ENCODE measurements at places on chromosomes 5 and 9.

DNA sequence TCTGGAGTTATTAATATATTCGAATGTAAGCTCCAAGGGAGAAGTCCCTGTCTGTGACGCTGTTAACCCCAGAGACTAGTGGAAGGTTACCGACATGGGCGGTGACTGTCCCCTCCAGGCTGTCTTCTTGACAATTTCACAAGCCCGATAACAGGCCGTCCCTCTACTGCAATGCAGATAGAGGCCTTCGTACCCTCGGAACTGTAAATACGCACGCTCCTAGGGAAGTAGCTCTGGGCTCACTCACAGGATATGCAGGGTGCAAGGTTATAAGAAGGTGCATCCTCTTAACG is 680 bp upstream of the RFK start:
- DNase-seq: no peak

- no peak for DNase-seq
These were observed 84.9 kb downstream of the ZNF608 start for GRCh38 chr5:124661317-124662141.

DNA sequence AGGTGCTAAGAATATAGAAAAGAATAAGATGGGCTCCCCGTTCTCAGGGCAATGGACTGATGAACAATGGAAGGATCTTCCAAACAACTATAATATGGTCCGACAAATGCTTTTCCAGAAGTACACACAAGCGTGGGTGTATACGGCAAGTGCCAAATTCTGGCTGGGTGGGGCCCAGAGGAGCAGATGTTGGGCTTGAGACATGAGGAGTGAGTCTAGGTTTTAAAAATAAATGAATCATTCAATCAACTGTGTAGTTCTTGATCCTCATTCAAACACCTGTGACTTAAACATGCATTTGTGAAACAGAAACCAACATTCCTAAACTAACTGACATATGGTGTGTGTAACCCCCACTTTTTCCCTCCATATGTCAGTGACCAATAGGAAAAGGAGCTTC is 47.9 kb downstream of the MFAP3 start:
- DNase-seq: no peak

DNA sequence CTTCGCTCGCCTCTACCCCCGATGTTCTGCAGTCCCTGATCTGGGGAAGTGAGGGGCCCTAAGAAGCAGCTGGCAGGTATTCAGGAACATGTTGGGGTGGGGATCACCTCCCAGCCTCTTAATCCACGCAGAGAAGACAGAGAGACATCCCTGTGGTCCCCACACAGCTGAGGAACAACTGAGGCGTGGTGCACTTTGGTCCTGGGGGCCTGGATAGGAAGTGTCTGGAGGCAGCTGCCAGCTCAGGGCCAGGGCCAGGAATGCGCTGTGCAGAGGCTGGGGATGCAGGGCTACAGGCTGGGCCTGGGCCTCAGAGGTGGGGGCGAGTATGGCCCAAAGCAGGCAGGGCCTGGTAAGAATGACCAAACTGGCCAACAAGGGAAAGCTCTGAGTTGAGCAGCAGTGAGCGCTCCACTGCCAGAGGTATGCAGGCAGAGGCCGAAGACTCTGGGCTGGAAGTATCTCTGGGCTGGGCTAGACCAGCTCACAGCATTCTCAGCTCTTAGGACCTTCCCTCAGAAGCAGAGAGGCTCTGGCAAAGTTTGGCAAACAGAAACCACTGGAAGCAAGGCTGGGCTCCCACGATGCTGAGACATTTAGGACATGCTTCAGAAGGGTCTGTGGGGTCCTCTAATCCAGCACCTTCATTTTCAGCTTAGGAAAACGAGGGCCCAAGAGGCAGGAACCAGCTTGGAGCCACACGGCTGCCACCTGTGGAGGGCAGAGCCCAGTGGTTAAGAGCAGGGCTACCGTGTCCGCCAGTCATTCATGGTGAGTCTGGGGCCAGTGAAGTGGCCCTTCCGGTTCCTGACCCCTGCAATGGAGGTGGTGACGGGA is 174.4 kb downstream of the GAPVD1 start:
- DNase-seq: no peak

DNA sequence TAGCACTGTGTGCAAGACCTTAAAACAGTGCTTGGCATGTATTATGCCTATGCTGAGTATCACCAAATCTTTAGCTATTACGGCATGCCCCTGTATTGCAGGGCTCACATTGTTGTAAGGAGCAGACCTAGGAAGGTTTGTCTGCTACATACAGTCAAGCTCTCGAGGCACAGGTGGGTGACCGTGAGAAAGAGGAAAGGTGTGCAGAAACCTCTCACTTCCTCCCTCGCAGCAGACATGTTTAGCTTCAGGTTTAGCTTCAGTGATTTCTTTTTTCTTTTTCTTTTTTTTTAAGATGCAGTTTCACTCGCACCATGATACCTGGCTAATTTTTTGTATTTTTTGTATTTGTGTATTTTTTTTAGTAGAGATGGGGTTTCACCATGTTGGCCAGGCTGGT is 275.8 kb upstream of the RIOK2 start:
- DNase-seq: no peak

Measured in activated CD4-positive, CD25-positive, alpha-beta regulatory T cell treated with anti-CD3 and anti-CD28 coated beads, Interleukin-2, amount 50 U/mL, for 16 hours (primary cell).